ENCODE measurements at places on chromosomes 5 and 9. TPM values are rescaled to one million over a fixed set of nuclear protein-coding genes. Genes with fewer than 3 reads are reported as not detected.

DNA sequence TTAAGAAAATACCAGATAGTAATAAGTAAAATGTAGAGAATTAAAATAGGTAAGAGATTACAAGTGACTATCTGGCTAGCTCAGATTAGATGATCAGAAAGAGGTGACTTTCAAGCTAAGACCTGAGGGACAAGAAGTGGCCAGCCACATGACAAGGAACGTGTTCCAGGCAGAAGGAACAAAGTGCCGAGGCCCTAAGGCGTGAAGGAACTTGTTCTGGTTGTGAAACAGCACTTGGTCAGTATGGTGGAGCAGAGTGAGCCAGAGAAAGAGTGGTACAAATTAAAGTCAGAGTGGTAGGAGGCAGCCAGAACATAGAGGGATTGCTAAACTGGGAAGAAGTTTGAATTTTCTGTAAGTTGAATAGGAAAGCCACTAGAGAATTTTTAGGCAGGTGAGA is 73.6 kb downstream of the ADRB2 start:
- DNase-seq, result no peak

- no peak for DNase-seq
These were observed 81.3 kb downstream of the TNC start for GRCh38 chr9:115036691-115037090.

Gene SAXO1
- total RNA-seq, result under 0.01 TPM

DNA sequence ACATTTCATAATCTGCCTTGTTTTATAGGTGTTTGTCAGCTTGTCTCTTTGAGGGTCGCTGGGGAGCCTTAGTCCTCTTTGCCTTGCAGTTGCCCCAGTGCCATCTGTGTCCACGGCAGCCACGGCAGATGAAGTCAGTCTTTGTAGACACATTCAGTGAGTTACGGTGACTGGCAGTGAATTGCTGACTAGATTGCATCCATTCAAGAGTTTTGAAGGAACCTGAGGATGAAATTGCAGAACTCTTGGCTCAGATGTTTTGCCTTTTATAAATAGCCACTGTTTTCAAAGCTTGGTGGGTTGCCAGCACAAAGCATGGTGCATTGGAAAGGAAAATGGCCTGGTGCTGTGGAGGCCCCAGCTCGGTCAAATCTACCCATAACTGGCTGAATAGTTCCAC is 125.6 kb downstream of the TRIO start:
- DNase-seq, result no peak

DNA sequence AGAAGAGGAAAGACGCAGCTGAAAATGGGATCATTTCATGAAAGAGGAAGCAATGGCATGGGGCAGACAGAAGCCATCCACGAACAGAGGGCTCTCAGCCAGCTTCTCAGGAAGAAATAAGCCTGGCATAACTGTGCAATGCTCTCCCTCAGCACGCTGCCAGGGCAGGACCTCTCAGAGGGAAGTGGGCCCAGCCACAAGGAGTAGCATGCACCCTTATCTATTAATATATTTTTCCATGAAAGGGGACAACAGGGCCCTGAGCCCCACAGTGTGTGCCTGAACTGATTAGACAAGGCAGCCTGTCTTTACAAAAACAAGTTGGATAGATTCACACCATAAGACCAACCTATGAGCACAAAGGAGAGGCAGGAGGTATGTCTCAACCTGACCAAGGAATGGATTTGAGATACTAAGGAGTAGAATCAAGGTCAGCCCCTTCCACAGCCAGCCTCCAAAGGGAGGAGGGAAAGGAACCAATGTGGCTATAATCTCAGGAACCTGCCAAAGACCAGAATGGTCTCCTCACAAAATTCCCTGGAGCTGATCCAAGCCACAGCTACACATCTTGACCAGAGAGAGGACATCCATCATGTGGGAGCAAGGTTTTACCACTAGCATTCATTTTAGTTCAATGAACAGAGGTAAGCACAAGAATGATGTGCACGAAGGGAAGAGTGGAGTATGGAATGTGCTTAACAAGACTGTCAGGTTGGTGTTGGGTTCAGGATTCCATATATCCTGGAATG is 154.8 kb downstream of the SIL1 start:
- DNase-seq, result peak; percentile 51

GRCh38 chr5:90504743-90505142 is 24.6 kb downstream of the LYSMD3 start:
- no peak for DNase-seq
